ENCODE measurements at places on chromosomes 5 and 9.

DNA sequence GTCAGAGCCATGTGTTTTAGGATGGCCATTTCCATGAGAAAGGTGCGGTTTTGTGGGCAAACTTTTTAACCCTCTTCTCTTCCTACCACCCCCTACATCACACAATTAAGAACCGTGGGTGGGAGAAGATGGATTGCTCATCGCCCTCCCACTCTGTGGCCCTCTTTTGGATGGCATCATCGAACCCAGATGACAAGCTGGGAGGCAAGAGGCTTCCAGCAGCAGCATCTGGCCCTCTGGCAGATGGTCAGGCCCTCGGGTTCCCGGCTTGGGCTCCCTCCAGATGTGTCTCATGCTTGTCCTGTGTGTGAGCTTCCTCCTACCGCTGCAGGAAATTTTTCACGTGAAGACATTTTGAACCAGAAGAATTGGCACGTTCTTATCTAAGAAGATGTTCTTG is 199.9 kb downstream of the EBF1 start:
- no peak for DNase-seq

DNA sequence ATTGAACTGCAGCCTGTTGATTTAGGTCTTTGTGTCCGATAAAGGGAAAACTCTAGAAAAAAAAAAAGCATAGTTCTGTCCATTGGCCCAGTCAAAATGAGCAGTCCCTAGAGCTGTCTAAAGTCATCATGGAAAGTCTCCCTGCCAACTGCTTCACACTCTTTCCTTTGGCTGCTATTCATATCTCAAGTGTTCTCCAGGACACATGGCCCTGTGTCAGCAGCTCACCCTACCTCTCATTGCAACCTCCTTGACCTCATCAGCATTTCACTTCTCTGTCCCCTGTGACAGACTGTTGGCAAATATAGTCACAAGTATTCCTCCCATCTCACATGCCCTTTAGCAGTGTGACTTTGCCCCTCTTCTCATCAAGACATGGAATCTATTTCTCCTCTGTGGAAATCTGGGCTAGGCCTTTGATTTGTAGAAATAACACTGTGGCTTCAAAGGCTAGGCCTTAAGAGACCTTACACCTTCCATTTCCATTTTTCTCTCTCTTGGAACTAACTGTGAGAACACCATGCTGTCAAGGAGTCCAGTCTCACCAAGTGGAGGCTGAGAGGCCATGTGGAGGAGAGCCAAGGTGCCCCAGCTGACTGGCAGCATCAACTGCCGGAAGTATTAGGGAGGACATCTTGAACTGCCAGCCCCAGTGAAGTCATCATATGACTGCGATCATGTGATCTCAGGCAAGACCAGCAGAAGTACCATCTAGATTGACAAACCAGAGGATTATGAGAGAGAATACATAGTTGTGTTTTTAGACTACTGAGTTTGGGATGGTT is 149.4 kb upstream of the TARS1 start:
- no peak for DNase-seq

DNA sequence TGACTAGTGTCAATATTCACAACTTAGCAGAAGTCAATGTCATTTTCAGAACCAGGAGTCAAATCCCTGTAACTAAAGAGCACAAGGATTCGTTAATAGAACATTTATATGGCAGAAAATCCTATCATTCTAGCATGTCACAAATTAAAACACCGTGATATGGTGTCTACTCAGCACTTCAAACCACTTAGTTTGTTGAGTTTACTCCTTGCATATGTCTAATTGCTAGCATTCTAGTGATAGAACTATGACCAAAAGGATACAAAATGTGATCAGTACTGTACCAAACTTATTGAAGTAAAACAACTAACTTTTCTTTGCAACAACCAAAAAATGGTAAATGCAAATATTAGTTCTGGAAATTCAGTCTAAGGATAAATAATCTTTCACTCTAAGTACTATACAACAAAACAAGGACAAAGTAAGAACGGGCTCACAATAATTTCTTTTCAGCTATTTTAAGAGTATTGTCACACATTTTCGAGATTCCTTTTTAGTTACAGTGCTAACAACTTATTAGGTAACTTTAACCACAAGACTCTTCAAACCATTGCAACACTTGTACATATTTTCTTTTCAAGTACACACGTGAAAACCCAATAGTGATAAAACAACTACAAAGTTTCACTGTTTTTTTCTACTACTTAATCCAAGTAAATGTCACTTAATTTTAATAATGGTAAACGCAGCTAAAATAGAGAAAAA is 845.2 kb upstream of the CDH10 start:
- DNase-seq: no peak

DNA sequence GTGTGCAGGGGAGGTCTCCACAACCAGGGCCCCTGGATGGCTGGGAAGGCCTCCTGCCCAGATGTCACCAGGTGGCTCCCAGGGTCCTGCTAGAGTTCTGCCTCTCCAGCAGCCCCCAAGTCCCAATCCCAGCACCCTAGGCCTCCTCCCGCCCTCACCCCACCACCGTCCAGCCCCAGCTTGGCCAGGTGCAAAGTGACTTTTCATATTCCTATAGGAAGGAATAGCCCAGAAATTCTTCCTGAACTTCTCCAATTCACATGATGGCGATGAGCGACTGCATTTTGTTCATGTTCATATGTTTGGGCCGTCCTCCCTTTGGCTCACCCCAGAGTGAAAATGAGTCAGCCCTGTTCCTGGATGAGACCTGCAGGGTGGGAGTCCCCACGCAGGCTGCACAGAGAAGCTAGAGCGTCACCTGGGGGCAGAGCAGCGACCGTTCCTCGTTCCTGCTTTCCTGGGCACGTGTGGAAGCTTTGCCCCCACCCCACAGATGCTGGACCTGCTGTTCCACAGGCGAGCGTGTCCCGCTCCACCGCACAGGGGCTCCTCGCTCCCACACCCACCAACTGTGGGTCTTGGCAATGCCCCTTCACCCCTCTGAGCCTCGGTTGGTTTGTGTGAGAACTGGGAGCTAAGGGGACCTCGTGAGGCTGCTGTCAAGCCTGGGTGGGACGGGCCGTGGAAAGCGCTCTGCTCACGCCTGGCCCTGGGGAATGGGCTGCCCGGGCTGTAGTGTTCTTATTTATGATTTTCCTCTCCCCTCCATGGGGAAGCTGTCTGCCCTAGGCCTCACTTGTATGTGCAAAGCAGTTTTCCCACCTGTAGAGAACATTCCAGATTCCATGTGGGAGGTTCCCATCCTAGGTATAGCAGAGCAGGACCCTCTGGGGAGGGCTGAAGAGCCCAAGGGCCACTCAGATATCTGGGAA is 6.9 kb downstream of the MRPS2 start:
- DNase-seq: no peak
